Activated B cell treated with CpG ODN at 0.5 μM for 24 hours (primary cell): ENCODE measurements at places on chromosomes 11 and 22.

- no peak for DNase-seq
Measured at GRCh38 chr11:107719073-107719472, 7.2 kb upstream of the SLN start.

DNA sequence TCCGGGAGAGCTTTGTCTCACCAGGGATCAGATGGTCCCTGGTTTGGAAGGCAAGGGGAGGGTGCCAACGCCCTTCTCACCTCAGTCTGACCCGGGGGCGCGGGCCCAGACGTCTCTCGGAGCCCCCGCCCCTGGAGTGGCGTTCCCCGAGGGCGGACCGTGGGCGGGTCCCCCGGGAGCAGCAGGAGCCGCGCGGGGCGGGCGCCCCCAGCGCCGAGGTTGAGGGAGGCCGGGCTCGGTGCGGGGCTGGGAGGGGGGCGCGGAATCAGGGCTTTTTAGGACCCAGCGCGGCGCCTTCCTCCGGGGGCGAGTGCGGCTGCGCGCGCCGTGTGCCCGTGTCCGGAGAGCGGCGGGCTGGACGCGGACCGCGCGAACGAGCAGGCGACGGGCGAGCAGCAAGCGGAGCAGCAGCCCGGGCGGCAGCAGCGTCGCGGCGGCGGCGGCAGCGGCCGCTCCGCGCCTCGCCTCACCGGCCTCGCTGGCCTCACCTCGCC is at the start of gene KCNC1:
KCNC1 (plus strand) TSS at position 364 of the 494 bp plus-strand sequence. CDS start 1,222 bp downstream, outside the sequence.
- no peak for DNase-seq

- no peak for DNase-seq
Measured at GRCh38 chr11:36672815-36673450, 74.9 kb upstream of the RAG2 start.

DNA sequence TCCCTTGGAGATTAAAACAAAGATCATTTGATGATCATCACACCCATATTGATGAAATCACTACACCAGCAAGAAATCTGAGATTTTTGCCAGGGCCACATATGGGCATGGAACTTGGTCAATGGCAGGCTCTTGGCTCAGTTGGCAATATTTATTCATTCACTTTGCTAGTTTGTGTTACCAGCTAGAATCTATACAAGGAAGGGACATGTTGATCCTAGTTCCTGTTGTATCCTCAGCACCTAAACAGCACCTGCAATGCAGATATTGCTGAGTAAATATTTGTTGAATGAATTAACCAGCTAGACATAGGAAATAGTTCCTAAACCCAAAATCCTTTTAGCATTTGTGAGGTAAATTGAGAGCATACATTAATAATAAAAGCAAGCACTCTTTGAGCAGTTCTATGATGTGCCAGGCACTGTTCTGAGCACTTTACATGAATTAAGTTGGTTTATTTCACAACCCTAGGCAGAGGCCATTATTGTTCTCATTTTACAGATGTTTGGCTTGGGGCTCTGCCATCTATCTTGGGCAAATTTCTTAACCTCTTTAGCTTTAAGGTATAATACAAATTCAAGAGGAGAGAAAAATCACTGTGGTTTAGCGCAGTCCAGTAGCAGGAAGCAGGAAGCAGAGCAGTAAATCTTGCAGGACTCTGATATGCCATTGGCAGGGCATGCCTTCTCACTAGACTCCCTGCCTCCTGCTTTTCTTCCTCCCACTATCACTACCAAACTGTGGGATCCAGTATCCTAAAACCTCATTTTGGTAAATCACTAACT is 1.6 kb downstream of the TRIM68 start:
- no peak for DNase-seq

DNA sequence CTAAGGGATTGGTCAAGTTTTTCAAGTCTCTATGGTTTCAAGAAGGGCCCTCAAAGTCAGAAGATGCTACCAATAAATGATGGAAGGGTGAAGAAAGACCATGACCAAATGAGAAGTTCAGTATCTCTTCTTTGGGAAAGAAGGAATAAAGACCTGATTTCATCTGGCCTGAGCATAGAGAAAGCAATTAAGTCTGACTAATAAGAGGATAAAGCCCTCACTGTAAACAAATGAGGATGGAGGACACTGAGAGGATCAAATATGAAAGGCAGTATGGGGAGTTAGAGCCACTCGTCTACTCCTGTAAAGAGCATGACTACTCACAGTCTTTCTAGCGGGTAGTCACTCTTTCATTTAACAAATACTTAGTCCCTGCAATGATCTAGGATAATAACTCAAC is 44.6 kb downstream of the FAM168A start:
- DNase-seq = no peak

DNA sequence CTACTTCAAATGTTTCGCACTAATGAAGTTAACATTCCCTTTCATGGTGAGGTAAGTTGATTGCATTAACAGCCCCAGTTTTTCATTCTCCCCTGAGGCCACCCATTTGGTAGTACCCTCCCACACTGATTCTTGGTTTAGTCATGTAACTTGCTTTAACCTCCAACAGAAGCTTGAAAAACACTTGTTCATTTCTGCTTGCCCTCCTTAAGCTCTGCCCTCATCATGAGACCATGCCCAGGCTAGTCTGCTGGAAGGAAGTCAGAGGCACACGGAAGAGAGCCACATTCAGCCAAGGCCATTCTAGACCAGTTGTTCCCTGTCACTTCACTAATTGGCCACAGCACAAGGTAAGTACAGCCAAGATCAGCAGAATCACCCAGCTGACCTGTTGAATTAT is 50.7 kb upstream of the CD44 start:
- no peak for DNase-seq

- no peak for DNase-seq
Measured at GRCh38 chr11:110447897-110448745, 18.4 kb downstream of the FDX1 start.

DNA sequence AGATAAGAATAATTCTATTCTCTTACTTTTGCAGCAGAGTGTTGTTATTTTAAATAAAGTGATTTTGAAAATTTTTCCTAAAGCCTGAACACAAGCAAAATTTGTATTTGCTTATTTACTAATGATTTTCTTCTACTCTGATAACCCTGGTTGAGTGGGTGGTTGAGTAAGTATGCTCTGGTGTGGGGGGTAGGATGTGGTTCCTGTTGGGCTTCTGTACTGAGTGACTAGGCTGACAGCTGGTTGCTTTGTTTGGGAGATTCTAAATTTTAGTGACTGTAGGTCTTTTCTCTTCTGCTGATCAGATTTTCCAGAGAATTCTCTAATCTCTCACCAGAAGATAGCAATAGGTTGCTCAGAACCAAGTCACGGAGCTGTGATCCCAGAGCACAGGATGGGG is 61.6 kb downstream of the METTL15 start:
- no peak for DNase-seq

DNA sequence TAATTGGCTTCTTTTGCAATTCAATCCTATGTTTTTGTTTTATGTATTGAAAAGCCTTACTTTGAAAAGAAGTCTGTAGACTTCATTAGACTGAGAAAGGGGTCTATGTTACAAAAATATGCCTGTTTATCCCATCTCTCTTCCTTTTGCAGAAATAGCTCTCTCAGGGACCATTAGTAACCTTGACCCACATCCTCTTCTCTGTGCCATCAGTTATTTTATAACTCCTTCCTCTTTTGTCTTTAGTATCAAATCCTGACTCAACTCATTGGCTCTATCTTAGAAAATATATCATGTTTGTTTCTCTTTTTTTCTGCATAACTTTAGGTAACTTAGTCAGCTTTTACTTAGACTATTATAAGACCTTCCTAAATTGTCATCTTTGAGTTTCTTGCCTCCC is 20.3 kb downstream of the ZC3H12C start:
- DNase-seq = no peak

DNA sequence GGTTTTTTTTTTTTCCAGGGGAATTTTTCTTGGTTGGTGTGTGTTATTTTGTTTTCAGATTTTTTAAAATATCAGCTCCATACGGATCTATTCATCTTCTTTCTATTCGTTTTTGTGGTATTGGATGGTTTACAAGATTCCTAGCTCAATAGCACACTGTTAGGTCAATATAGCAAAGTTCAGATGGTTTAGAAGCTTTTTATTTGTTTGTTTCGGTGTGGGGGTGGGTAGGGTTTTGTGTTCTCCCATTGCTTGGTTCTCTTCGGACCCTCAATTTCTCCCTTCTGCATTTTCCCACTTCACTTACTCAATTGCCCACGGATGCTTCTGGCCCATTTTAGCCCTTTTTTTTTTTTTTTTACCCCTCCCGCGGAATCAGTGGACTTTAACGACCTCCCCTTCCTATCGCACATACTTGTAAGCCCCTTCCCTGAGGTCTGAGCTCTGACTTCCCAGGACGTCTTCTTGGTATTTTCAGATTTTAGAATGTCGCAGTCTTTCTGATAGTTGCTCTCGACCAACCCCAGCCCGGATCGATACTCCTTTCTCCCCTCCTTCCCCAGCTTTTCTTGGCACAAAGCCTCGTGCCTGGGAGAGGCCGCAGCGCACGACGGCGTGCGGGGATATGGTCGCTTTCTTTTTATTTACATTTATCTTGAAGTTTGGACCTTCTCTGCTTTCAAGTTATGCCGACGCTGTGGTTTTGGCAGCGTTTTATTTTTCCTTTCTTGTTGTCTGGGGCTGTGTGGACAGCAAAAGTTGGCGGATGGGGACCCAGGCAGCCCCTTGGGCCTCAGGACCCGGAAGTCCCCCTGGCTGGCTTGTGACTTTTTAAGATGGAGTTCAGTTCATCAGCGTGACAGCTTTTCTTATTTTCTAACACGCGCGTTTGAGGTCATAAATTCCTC is 4.4 kb upstream of the SPDYC start:
- DNase-seq = no peak

GRCh38 chr11:13215149-13215548 is 62.4 kb upstream of the BMAL1 start:
- DNase-seq = no peak

GRCh38 chr11:62391642-62392425 is 27.0 kb upstream of the SCGB1A1 start:
- no peak for DNase-seq

GRCh38 chr11:3859373-3859881 is 4.0 kb downstream of the STIM1 start:
- no peak for DNase-seq

DNA sequence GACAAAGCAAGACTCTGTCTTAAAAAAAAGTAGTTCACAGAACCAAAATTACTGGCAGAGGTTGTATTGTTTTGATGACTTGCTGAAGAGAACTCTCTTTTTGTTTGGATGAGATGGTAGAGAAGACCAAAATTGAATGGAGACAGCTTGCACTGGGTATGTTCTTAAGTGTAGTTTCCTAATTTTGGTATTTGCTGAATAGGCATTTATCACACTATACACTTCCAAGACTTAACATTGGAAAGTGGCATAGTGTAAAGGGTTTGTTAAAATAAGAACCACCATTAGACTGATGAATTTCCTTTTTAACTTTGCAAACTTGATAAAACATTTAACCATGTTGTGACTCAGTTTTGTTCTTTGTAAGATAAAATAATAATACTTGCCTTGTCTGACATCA is 5.3 kb upstream of the DCUN1D5 start:
- DNase-seq = no peak

DNA sequence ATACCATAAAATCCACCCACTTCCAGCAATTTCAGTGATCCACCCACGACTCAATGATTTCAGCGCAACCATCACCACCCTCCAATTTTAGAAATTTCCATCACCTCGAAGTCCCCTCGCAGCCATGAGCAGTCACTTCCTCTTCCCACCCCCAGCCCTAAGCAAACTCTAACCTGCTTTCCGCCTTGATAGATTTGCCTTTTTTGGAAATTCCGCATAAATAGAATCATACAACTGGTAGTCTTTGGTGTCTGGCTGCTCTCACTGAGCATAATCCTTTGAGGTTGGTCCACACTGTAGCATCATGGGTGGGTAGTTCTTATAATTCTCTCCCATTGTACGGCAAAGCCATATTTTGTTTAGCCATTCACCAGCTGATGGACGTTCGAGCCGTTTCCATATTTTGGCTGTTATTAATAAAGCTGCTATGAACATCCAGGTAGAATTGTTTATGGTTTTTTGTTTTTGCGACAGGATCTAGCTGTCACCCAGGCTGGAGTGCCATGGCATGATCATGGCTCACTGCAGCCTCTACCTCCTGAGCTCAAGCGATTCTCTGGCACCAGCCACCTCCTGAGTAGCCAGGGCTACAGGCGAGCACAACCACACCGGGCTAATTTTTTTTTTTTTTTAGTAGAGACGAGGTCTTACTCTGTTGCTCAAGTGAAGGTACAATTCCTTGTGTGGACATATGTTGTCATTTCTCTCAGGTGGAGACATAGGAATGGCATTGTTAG is 16.0 kb downstream of the PIM3 start:
- no peak for DNase-seq

DNA sequence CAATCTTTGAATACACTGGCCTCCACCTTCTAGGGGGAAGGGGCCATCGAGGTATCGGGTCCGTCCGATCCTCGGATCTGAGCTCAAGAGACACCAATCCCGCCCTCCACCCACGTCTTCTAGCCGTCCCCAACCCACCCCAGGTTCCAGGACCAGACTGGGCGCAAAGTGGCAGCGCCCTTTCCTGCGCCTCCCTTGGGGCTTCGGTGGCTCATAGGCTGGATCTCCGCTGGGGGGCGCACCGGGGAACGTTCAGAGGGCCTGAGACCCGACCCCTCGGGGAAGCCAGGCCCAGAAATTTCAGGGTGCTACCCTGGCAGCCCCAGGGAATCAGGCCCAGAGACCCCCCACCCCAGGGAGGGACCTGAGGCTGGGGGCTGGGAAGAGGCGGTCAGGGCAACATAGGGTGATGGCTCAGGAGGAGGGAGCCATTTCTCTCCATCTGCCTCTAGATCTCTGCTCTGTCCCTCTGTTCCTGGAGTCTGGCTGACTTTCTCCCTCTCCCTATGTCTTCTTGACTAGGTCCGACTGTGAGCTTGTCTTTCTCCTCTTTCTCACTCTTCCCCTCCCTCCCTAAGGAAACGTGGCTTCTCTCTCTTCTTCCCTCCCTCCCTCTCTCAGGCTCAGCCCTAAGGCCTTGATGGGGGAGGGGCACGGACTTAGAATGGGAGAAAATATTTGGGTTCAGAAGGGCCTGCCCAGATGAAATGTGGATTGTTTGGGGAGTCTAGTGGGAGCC is 1.1 kb downstream of the CREB3L1 start:
- no peak for DNase-seq

- DNase-seq = no peak
Measured at GRCh38 chr11:8067929-8068575, 13.0 kb upstream of the TUB start.

DNA sequence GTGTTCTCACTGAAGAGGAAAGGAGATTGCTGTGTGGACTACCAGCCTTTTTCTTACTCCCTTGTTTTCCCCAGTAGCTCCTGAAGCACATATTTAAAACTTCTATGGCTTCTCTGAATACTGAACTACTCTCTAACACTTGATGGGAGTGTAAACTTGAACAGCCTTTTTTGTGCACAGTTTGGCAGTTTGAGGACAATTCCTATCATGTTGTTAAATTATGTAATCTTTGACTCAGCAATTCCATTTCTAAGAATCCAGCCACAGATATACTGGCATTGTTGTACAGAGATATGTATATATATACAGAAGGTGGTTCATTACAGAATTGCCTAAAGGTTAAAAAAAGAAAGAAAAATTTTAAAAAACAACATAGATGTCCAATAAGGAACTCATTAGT is 47.1 kb upstream of the EED start:
- DNase-seq = no peak

DNA sequence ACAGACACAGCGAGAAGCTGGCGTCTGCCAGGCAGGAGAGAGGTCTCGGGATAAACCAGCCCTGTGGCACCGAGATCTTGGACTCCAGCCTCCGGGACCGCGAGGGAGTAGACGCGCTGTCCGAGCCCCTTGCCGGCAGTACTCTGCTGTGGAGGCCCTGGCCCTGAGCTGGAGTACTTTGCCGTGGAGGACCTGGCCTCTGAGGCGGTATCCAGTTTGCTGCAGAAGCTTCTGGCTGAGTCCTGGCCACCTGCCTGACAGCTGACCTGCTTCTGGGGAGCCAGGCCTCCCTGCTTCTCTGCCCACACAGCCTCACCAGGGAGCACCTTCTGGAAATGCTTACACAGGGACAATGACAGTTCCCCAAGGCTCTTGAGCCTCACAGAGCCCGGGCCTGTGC is 31.6 kb upstream of the CARS1 start:
- DNase-seq = no peak
